ENCODE measurements at places on chromosomes 2 and 18.

DNA sequence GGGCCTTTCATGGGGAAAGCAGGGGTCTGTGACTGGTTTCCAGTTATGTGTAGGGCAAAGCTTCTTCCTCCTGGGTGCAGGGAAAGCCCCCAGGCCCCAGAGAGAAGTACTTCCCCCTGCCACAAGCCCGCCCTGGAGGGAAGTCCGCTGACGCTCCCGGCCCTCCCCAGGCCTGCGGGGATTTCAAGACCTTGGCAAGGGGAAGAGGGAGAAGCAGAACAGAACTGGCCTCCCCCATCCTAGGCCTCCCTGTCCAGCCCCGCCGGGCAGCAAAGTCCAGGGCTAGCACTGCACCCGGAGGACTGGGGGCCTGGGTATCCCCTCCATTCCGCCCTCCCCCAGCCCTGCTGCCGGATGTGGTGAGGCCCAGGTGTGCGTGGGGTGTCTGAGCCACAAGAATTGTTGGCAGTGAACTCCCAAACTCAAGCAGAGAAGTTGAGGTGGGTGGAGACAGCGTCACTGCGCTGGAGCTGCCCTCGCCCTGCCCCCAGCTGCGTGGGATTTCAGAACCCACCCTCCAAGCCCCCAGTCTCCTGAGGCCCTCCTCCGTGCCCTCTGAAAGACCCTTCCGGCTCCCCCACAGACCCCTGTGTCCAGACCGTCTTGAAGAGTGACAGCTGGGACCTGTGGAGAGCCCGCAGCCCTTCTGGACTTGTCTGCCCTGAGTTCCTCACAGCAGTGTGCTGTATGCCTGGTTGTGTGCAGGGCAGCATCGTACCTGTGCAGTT, 1.1 kb upstream of the DUSP2 start:
- DNase-seq: peak; percentile 87

DNA sequence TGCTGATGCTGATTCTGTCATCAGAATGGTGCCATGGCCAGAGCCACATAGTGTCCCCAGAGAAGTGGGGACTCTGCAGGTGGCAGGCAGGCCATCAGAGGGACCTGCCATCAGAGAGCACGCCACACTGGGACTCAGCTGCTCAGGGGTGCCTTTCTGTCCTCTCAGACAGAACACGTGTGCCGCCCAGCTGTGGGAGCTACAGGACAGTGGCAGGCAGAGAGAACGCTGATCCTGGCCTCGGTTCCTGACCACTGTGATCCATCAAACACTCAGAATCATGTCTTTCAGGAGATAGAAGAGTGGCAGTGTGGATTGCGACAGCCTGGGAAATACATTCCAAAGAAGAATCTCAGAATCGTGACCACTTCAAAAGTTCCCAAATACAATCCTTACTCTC, 497.2 kb upstream of the SALL3 start:
- no peak for DNase-seq

DNA sequence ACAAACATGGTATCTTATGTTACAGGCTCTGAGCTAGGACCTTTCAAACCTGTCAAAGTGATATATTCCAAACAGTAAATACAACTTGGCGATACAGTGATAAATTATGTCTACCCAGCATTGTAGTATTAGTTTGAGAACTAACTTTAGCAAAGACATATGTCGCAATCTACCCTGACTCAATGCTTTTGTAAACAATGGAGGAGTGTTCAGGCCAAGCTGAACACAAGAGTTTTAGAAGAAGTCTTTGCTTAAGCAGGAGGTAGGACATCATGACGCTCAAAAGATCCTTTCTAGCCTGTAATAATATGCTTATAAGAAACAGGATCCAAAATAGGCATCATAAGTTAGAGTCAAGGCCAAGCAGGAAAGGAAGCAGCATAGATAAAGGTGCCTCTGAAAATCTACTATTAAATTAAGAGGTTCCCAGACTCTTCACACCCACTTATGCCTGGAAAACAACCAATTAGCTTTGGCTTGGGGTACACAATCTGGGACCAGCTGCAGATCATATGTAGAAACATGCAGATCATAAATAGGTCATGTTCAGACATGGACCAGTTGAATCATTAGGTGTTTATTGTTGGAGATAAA, 132.5 kb downstream of the CSRNP3 start:
- DNase-seq: no peak

DNA sequence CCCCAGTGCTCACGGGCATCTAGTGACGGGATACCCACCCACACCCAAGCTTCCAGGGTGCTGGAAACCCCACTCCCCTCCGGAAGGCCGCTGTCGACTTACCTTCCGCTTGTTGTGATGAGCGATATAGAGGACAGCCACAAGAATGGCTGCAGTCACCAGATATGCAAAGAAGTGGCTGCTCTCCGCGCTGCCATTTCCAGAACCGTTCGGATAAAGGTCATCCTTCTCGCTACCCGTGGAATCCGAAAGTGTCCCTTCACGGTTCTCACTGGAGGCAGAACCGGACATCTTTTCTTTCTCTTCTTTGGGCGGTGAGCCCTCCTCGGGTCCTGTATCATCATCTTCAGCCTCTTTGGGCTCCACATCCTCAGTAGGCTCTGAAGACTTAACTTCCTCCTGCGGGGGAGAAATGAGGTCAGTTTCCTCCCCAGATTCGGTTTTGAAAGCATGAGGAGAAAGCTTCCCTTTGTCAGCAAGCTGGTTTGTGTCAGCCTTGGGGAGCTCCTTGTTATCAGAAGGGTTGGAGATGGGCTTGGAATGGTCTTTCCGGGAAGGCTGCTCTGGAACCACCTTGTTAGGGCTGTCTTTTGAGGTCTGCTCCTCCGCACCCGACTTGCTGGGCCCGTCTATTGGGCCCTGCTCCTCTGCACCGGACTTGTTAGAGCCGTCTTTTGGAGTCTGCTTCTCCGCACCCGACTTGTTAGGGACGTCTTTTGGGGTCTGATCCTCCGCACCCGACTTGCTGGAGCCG, 1.2 kb downstream of the TGOLN2 start:
- DNase-seq: no peak

GRCh38 chr18:48809365-48809764, 141.4 kb downstream of the SMAD7 start:
- no peak for DNase-seq

All from cardiac septum (tissue), 1 donor.